ENCODE measurements at places on chromosomes 12 and 14.
A peak's percentile ranks its signal among the peaks of the same experiment; 100 is the strongest.

GRCh38 chr12:132886529-132887477 is 602 bp downstream of the CHFR start:
- no peak for DNase-seq

DNA sequence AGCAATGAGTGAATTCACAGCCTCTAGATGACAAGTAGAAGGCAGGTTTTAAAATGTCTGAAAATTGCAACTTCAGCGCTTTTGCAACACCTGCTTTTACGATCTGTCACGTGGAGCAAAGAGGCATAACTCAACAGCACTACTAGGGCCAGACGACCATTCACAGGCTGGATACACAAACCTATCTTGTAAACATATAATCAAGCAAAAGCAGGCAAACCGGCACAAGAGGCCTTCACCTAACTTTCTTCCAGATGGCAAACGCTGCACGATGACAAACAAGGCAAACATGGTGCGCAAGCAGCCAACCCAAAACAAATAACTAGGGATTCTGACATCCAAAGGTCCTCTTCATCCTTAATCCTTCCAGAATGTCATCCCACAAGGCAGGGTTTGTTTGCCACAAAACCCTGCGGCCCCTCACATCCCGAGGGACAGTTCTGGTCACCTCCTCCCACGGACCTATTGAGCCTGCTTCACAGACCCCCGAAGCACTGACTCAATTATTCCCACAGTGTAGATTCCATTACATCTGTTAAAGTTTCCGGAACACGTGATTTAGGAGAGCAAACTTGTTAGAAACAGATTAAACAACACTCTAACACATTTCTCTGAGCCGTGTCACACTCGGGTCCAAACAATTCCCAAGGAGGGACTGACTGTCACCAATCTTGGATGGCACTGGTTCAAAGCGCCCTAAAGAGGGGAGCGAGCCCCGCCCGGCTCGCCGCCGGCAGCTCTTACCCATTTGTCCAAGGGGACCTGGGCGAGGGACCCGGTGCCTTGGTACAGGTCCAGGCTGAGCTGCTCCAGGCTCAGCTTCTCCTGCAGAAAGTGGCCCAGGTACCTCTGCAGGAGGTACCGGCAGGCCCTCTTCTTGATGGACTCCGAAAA is 823 bp downstream of the ATG2B start:
- peak; percentile 9 for DNase-seq

- DNase-seq: no peak
These were observed 81.4 kb upstream of the FERMT2 start for GRCh38 chr14:53032161-53032803.

GRCh38 chr12:112111931-112112330 is 3.3 kb upstream of the NAA25 start:
- no peak for DNase-seq

GRCh38 chr12:95213928-95214327 is 3.3 kb downstream of the FGD6 start:
- no peak for DNase-seq
